CD4-positive, alpha-beta T cell (primary cell): ENCODE measurements at places on chromosomes 4 and X. TPM values are rescaled to one million over a fixed set of nuclear protein-coding genes. Genes with fewer than 3 reads are reported as not detected.

The NSUN7 gene
- 0.14 TPM for total RNA-seq

The IL2 gene
- 4.7 TPM for total RNA-seq

The WNK3 gene
- total RNA-seq = 0.16 TPM

The SHOX gene
- not detected for total RNA-seq

The MAGED1 gene
- total RNA-seq = 20.3 TPM

The TKTL2 gene
- total RNA-seq = not detected

The ASB9 gene
- total RNA-seq = 0.14 TPM

The DIPK2B gene
- not detected for total RNA-seq

The ARHGAP4 gene
- 463 TPM for total RNA-seq

The TCEAL5 gene
- total RNA-seq = not detected

The TBC1D25 gene
- total RNA-seq = 26.7 TPM

The UCHL1 gene
- total RNA-seq = not detected

The PIR gene
- not detected for total RNA-seq

The SPIN2A gene
- total RNA-seq = 0.49 TPM
